ENCODE measurements at places on chromosomes 1 and 21. TPM values are rescaled to one million over a fixed set of nuclear protein-coding genes. Genes with fewer than 3 reads are reported as not detected.
A peak's percentile ranks its signal among the peaks of the same experiment; 100 is the strongest.

DNA sequence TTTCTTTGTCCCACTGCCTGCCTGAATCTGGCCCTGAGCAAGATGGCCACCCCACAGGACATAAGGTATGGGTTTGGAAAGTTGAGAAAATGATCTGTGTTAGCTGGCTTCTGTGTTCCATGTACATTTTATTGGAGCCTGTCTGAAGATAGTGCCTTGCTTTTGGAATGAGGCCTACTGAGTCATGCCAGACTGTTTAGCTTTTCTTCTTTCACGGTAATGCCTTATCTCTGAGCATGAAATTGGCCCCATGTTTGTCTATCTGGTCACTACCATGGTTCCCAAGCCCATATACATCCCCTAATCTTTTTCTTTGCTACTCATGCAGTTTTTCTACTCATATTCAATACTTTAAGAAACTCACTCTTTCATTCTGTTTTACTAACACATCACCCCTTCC, 85.1 kb upstream of the LMO4 start:
- no peak for DNase-seq

DNA sequence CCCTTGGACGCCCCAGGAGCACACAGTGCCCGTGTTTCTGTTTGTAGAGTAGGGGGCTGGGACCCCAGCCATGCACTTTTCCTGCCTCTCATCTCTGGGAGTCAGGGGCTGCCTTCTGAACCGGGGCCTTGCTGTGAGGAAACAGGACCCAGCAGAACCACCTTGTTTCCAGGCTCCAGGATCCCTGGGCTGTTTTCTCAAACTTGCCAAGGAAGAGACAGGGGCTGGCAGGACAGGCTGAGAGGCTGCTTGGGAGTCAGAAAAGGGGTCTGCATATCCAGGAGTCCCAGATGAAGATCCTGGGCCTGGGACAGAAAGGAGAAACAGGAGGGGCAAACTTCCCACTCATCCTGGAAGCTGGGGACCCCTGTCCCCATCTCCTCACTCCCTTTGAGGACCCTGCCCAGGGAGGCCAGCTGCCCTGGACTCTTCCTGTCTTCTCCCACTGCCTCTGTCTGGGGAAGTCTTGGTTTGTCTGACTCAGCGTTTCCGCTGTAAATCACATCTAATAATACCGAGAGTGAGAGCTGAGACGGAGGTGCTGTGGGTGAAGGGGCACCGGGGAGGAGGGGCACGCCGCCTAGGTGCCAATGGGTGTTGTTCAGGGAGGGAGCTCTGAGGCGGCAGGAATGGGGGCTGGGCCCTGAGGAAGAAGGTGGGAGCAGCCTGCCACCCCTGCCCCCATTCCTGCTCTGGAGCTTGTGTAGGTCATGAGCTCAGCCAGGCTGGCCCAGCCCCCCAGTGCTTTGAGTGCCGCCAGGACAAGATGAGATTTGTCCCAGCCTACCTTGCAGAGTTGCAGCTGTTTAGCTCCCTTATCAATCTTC, 16.7 kb downstream of the POU3F1 start:
- no peak for DNase-seq

- DNase-seq, result no peak
Measured at GRCh38 chr21:35428489-35428888, 379.4 kb upstream of the RUNX1 start.

GRCh38 chr1:35707601-35708440, 10.9 kb downstream of the C1orf216 start:
- DNase-seq, result peak; percentile 88

- no peak for DNase-seq
Measured at GRCh38 chr1:23616292-23616824, 57.1 kb upstream of the ID3 start.

DNA sequence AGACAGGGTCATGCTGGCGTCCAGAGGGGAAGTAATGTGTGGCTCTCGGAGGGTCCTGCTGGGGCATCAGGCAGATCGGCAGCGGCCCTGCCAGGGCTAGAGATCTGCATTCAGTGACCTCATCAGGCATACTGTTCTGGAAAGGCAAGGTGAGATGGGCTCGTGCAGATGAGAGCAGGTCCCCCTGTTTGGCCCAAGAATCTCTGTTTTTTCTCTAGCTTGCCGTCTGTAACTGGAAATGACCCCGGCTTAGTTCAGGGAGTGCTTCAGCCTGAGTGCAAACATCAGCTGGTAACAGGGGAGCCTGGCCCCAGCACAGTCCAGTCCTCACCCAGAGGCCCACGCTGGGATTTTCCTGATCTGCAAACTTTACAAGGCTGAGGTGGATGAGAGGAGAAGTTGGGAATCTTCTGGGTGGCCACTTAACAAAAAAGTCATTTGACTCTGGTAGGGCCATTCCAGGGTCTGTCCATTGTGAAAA, 2.1 kb downstream of the FAM163A start:
- DNase-seq, result no peak

- no peak for DNase-seq
Measured at GRCh38 chr1:58746757-58747156, 37.1 kb downstream of the JUN start.

Gene COL9A2
- 3.3 TPM for total RNA-seq

Gene FCRL5
- not detected for total RNA-seq

DNA sequence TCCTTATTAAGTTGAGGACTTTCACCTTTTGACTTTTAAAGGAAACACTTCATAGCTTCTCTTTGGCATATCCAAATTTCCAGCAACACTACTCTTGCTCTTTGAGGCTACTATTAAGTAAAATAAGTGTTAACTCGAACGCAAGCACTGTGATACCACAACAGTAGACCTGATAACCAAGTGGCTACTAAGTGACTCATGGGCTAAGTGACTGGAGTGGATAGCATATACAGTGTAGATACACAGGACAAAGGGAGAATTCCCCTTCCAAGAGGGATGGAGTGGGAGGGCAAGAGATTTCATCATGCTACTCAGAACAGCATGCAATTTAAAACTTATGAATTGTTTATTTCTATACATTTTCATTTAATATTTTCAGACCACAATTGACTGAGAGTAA, 9.8 kb upstream of the KCNA3 start:
- no peak for DNase-seq

Gene PROK1
- total RNA-seq, result not detected

GRCh38 chr1:236206548-236206947, 64.2 kb downstream of the GPR137B start:
- DNase-seq, result no peak

GRCh38 chr1:169868978-169869377, 24.7 kb downstream of the SCYL3 start:
- no peak for DNase-seq

- DNase-seq, result peak; percentile 84
Measured at GRCh38 chr1:52842643-52843310, at the start of gene ZYG11A. TSS of gene ZYG11A (plus strand) at chr1:52842760. CDS start at chr1:52842884, 124 bp downstream.

Gene TAF5L
- 19.6 TPM for total RNA-seq

GRCh38 chr1:197027359-197027758, 39.7 kb downstream of the F13B start:
- no peak for DNase-seq

GRCh38 chr1:115767403-115767802, 1.1 kb downstream of the CASQ2 start:
- no peak for DNase-seq

DNA sequence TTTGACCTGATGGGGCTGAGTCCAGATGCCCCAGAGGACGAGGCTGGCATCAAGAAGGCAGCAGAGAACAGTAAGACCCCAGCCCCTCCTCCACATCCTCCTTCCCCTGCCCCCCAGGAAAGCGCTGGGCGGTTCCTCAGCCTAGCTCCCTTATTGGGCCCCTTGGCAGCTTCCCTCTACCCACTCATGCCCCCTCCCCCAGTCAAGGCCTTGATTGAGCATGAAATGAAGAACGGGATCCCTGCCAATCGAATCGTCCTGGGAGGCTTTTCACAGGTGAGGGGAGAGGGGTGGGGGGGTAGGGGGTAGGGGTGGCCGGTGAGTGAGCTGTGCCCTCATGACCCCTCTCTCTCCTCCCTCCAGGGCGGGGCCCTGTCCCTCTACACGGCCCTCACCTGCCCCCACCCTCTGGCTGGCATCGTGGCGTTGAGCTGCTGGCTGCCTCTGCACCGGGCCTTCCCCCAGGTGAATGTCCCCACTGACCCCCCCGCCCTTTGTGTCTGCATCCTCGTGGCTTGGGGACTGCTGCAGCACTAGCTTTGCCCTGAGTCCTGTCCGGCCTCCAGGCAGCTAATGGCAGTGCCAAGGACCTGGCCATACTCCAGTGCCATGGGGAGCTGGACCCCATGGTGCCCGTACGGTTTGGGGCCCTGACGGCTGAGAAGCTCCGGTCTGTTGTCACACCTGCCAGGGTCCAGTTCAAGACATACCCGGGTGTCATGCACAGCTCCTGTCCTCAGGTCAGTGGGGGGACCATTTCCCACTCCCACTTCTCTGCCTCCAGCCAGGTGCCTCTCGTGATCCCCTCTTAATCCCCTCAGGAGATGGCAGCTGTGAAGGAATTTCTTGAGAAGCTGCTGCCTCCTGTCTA, 3.2 kb downstream of the LYPLA2 start:
- DNase-seq, result no peak

- no peak for DNase-seq
Measured at GRCh38 chr1:101235216-101235695, 1.6 kb upstream of the S1PR1 start.

Gene IRF6
- total RNA-seq, result 0.47 TPM

Gene CADM3
- total RNA-seq, result 165 TPM

Gene TFF2
- not detected for total RNA-seq

Gene TRIM67
- 3.9 TPM for total RNA-seq

GRCh38 chr1:184499616-184500015, 112.8 kb downstream of the C1orf21 start:
- no peak for DNase-seq

DNA sequence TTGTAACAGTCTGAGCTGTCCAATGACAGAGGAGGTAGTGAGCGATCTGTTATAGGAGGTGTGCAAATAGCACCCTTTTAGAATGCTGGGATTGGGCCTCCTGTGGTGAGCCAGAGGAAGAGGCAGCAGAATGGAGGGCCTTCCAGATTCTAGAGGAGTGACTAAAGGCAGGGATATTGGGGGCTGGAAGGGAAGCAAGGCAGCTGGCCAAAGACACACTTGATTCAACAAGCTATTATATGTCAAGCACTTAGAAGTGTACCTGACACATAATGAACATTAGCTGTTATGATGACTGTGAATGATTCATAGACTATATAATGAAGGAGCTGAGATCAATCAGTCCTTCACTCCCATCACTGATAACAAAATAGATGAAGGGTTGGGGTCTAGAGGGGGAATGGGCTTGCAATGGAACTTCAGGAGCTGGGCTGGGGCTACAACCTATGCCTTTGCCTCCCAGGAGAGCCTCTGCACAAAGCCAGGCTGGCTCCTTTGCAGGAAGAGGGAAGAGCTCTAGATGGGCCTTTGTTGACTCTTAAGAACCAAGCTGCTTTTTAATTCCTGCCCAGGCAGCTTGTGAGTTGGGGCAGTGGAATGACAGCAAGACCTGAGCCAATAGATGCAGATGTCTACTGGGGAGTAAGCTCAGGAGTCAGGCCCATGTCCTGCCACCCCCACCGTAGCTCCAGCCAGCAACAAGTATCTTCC, 2.3 kb upstream of the MKNK1 start:
- no peak for DNase-seq

GRCh38 chr21:18931237-18931636, 527.7 kb upstream of the TMPRSS15 start:
- DNase-seq, result no peak

DNA sequence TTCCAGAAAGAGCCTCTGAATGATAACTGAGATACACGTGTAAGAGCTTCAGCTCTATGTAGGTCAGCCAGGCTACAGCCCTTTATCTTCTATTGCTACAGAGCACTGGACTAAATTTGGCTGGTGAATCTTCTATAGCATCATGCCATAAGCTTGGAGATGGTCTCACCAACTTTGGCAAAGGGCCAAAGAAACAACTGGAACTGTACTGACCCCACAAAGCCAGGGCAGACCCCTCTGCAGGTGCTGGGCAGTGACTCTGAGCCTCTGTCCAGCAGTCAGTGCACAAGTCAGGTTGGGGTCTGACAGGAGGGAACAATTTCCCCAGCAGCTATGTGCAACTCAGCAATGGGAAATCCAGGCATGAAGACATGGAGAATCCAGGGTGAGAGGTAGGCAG, 57.8 kb upstream of the NFASC start:
- no peak for DNase-seq

- DNase-seq, result peak; percentile 75
Measured at GRCh38 chr21:28516991-28517592, 475.6 kb downstream of the LTN1 start.

- DNase-seq, result no peak
Measured at GRCh38 chr1:78072216-78072615, 26.4 kb downstream of the GIPC2 start.

DNA sequence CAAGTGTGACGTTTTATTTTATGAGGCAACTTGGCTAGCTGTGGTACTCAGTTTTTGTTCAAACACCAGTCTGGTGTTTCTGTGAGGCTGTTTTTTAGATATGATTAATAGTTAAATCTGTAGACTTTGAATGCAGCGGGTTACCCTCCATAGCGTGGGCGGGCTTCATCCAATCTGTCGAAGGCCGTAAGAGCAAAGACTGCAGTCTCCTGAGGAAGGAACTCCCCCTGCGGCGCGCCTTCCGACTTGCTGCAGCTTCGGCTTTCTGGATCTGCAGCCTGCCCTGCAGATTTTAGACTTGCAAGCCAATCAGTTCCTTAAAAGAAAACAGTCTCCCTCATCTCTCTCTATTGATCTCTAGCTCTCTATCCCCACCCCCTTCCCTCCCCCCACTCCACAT, 4.2 kb upstream of the ZNF496 start:
- DNase-seq, result peak; percentile 38

Gene LAD1
- 0.25 TPM for total RNA-seq

Measured in glutamatergic neuron (in vitro differentiated cells).